ENCODE measurements at places on chromosomes 1 and 21.

DNA sequence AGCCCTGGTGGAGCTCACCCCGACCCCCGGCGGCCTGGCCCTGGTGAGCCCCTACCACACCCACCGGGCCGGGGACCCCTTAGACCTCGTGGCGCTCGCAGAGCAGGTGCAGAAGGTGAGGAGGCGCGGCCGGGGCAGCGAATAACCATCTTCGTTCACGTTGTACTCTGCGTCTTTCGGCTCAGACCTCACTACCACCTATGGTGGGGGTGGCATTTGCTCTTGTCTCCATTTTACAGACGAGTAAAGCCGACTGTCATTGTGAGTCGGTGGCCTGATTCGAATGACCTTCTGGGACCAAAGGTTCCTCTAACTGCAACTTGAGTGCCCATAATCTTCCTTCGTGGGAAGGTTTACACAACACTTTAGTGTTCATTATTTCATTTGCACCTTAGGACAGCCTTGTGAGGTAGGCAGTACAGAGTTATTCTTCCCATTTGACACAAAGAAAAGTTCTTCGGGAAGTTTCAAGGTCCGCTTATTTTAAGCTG lies 506 bp downstream of the C1orf50 start:
- DNase-seq = no peak

- peak; percentile 80 for DNase-seq
Measured at GRCh38 chr1:68111519-68112436, 61.4 kb upstream of the DIRAS3 start.

DNA sequence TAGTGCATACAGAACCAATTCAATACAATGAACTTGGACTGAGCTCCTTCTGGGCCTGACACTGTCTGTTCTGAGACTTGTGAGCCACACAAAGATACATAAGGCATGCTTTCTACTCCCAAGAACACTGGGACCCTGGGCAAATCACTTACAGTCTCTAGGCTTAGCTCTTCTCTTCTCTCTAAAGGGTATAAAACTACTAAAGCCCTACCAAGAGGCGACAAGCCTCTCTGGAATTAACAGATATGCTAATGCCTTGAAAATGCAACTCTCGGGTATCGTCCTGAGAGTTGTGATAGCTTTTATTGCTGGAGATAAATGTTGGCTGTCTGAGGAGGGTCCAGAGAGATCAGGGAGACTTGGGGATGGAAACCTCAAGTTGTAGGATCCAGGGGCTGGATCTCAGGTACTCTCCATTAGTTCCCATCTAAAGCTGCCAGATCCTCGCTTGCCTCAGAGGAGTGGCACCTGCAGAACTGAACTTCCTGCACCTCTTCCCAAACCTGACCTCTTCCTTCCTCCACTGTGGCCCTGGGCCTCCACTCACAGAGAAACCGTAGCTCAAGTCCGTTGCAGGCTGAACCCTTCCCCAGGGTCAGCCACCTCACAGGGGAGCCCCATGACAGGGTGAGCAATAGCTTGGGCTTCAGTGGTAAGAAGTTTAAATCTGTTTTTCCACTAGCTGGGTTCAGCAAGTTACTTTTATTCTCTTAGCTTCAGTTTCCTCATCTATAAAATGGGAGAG lies 11.5 kb upstream of the CFAP45 start:
- DNase-seq = no peak

GRCh38 chr1:111707906-111708305 lies 31.3 kb downstream of the INKA2 start:
- DNase-seq = no peak

GRCh38 chr1:115656461-115657077 lies 14.8 kb downstream of the VANGL1 start:
- no peak for DNase-seq

Data from ureter (tissue), 1 donor.